Activated naive CD4-positive, alpha-beta T cell treated with anti-CD3 and anti-CD28 coated beads, Interleukin-2, amount 10 ng/mL, durations not matched to agents 7 days and 5 days (primary cell): ENCODE measurements at places on chromosomes 5 and 9.
A peak's percentile ranks its signal among the peaks of the same experiment; 100 is the strongest.

GRCh38 chr5:96326902-96327301, 106.1 kb downstream of the PCSK1 start:
- H3K27me3 ChIP-seq, result peaks cover 25% of the 10 kb centered on the region
- DNase-seq, result no peak
- H3K36me3 ChIP-seq, result no peaks in the 10 kb centered on the region

DNA sequence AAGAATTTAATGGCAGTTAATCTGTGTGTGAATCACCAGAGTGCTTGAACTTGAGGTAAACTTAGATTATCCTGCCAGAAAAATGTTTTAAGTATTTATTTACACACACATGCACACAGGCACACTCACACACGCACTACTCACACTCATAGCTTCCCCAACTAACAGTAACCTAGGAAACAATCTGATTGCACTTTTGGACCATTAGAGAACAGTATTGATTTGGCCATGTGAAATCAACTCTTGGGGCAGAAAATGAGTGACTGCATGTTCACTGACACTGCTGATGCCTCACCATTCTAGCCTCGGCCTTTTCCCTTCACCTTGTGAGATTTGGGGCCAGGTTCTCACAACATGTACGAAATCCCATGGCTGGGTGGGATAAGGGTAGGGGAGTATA, 64.1 kb downstream of the SLC1A3 start:
- DNase-seq, result no peak
- no peaks in the 10 kb centered on the region for H3K36me3 ChIP-seq
- H3K27me3 ChIP-seq, result peaks cover 6% of the 10 kb centered on the region
- H3K4me3 ChIP-seq, result no peak overlapping the region
- no peaks in the 10 kb centered on the region for H3K4me1 ChIP-seq

DNA sequence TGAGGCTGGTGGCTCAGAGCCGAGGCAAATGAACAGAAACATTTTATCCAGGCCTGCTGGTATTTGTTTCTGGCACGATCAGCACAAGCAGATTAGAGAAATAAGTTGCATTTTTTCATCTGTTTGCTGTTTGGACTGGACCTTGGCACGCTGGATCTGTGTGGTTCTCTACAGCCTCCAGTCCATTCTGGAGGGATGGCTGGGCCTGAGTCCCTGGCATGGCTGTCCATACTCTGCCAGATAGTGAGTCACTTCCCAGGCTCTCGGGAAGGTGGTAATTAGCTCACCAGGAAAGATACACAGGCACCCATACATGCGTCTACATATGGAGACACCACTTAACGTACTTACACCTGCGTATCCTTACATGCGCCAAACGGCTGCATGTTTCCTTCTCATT, 78.6 kb downstream of the SPRY4 start:
- H3K27me3 ChIP-seq, result peaks cover 41% of the 10 kb centered on the region
- no peak for DNase-seq
- H3K27ac ChIP-seq, result no peak overlapping the region
- no peaks in the 10 kb centered on the region for H3K4me1 ChIP-seq

DNA sequence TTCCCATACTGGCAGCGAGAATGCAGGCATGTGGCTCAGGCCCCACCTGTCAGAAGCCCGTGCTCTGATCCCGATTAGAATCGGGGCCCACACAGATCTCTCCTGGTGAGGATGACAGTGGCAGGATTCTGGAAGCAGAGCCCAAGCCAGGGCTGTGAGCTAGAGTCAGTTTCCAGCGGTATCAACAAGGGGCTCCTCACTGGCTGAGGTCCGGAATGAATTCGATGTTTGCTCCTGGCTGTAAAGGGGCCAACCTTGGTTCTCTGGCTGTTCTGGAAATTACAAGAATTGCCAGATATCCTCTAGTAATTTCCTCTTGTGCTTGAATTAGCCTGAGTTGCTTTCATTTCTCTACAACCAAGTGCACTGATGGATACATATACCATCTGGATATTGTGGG, 129.1 kb upstream of the SPRY4 start:
- no peak overlapping the region for H3K27ac ChIP-seq
- H3K4me3 ChIP-seq, result no peak overlapping the region
- no peak for DNase-seq

DNA sequence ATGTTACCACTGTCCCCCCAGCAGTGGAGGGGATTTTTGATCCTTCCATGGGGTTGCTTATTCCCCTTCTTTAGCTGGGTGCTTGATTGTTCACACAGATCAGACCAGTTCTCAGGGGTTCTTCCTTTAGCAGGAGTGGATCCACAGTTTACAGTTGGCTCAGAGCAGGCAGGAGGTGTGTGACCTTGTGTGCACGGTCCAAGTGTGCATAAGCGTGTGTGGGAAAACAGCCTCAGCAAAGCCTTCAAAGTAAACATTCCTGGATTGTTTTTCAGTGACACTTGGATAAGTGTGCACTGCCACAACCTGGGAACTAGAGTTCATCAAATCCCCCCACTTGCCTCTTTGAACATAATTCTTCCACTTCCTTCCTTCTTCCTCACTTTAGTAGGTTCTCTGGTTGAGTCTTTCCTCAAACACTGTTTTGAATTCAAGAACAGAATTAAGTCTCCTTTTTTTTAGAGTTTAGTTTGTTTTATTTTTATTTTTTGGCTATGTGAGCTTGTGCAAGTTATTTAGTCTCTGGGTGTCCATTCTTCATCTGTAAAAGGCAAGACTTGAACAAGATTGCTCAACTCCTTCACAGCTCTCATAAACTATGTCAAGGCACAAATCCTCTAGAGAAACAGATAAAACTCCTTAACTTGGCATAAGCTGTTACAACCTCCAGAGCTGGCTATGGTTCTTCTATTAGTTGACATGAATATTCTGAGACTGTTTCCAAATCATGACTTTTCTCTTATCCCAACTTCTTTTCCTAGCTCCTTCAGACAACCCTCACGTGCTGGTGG, 78.0 kb downstream of the OSMR start:
- peaks cover 57% of the 10 kb centered on the region for H3K27me3 ChIP-seq
- H3K4me1 ChIP-seq, result no peaks in the 10 kb centered on the region
- no peak overlapping the region for H3K4me3 ChIP-seq
- no peak overlapping the region for H3K27ac ChIP-seq

DNA sequence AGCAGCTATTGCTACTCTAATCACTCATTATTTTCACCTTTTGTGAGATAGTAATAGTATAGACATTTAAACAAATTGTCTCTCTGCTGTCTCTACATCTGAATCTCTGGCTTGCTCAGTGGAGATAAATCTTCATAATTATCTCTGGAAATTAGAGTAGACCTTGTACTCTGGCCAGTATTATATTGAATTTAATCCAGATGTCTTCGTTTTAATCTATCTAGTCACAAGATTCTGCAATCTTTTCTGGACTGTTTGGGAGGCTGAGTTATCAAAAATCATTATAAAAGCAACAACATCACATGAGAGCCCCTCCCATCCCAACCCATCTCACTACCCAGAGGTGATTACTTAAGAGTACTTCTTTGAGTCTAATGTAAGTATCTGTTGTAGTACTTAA, 19.0 kb downstream of the ARHGAP26 start:
- no peak overlapping the region for H3K27ac ChIP-seq
- H3K36me3 ChIP-seq, result peaks cover 2% of the 10 kb centered on the region
- no peaks in the 10 kb centered on the region for H3K27me3 ChIP-seq

DNA sequence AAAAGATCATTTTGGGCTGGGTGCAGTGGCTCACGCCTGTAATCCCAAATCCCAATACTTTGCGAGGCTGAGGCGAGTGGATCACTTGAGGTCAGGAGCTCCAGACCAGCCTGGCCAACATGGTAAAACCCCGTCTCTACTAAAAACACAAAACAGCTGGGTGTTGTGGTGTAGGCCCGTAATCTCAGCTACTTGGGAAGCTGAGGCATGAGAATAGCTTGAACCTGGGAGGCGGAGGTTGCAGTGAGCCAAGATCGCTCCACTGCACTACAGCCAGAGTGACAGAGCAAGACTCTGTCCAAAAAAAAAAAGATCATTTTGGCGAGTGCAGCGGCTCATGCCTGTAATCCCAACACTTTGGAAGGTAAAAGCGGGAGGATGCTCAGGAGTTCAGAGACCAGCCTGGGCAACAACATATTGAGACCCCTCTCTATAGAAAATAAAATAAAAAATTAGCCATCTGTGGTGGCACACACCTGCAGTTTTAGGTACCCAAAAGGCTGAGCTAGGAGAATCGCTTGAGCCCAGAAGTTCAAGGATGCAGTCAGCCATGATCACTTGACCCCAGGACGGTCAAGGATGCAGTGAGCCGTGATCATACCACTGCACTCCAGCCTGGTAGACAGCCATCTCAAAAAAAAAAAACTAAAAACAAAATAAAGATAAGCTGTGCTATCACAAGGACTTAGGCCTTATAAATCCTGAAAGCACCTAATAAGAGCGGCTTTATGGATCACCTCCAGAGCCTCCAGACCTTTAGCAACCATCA, 16.2 kb downstream of the PPP2CA start:
- DNase-seq, result no peak
- H3K27me3 ChIP-seq, result no peaks in the 10 kb centered on the region
- peaks cover 17% of the 10 kb centered on the region for H3K36me3 ChIP-seq
- H3K27ac ChIP-seq, result no peak overlapping the region
- peaks cover 20% of the 10 kb centered on the region for H3K4me1 ChIP-seq
- no peak overlapping the region for H3K4me3 ChIP-seq

DNA sequence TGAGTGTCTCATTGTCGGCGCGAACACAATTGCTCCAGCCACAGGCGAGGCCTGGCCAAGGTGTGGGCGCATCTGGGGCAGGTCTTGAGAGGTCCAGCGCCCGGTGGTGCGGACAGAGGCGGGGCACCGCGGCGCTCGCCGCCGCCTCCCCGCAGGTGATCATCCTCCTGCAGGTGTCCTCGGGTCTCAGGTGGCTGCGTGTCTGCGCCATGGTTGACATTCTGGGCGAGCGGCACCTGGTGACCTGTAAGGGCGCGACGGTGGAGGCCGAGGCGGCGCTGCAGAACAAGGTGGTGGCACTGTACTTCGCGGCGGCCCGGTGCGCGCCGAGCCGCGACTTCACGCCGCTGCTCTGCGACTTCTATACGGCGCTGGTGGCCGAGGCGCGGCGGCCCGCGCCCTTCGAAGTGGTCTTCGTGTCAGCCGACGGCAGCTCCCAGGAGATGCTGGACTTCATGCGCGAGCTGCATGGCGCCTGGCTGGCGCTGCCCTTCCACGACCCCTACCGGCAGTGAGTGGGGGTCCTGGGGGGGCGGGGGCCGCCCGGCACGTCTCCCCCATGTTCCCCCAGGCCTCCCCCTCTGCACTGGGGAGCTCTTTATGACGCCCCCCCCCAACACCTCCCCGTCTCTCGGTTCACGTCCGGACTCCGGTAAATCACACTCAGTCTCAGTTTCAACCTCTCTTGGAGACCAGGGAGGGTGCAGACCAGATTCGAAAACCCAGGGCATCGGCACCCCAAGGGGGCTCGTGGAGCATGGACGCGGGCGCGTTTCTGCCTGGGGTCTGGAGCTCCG, 446 bp downstream of the NXNL2 start:
- no peak overlapping the region for H3K27ac ChIP-seq
- peaks cover 91% of the 10 kb centered on the region for H3K27me3 ChIP-seq
- H3K36me3 ChIP-seq, result no peaks in the 10 kb centered on the region

DNA sequence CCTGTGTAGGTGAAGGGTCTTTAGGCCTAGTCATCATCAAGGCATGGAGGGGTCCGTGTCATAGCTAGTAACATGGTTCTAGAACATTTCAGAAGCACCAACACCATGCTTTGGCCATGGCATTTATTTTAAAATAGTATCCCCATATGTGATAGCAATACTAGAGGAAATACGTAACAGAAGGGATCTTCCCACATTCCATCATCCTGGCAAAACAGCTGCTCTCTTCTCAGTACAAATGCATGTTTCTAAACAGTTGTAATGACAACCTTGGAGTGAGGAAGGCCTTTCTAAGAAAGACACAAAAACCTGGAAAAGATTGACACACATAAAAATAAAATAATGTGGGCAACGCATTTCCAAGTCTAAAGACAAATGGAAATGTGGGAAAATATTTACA, 97.6 kb downstream of the GADD45G start:
- H3K27me3 ChIP-seq, result peaks cover 3% of the 10 kb centered on the region
- DNase-seq, result no peak
- H3K27ac ChIP-seq, result no peak overlapping the region
- peak overlapping the region; percentile 1 for H3K4me3 ChIP-seq

GRCh38 chr5:109532773-109533364, 123.1 kb upstream of the PJA2 start:
- H3K4me3 ChIP-seq, result no peak overlapping the region
- no peaks in the 10 kb centered on the region for H3K36me3 ChIP-seq
- no peaks in the 10 kb centered on the region for H3K27me3 ChIP-seq
- DNase-seq, result no peak

DNA sequence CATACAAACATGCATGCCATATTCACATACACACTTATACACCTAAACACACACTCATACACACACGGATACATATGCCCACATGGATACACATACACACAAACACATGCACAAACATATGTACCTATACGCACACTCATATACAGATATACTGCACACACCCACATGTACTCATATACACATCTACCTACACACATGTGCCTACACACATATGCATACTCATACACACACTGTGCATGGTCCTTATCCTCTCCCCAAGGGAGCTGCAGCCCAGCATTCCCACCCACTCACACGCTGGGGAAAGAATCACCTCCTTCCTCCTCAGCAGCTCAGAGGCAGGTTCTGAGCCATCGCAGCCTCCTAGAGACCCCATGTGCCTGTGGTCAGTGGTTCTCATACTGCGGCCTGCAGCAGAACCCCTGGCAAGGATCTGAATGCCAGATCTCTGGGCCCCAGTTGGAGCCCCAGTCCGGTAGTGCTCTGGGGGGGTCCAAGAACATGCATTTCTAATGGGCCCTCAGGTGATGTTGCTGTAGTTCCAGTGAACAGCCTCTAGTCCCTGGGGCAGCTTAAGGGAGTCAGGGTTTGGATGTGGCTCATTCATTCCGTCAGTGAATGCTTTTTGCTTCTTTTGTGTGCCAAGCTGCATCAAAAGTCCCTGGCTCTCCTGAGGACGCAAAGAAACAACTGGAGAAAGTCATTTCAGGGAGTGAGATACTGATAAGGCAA, 39.0 kb downstream of the SEMA4D start:
- H3K27me3 ChIP-seq, result no peaks in the 10 kb centered on the region
- H3K4me3 ChIP-seq, result no peak overlapping the region
- peaks cover 74% of the 10 kb centered on the region for H3K36me3 ChIP-seq
- DNase-seq, result no peak
- H3K4me1 ChIP-seq, result peaks cover 98% of the 10 kb centered on the region
